Melanocyte of skin (primary cell): ENCODE measurements at places on chromosomes 1 and 21. TPM values are rescaled to one million over a fixed set of nuclear protein-coding genes. Genes with fewer than 3 reads are reported as not detected.

SMCP gene
- total RNA-seq = not detected in 2 replicates

DEPDC1 gene
- total RNA-seq = 40.0 and 56.3 TPM in 2 replicates

ZBTB8A gene
- 4.3 and 8.3 TPM in 2 replicates for total RNA-seq

PLEKHN1 gene
- total RNA-seq = not detected in 2 replicates

CLIC6 gene
- total RNA-seq = under 0.01 TPM in 1 of 2 replicates, not detected in the other
